Activated CD8-positive, alpha-beta T cell treated with anti-CD3 and anti-CD28 coated beads for 36 hours (primary cell): ENCODE measurements at places on chromosomes 12 and 14. TPM values are rescaled to one million over a fixed set of nuclear protein-coding genes. Genes with fewer than 3 reads are reported as not detected.

Gene FAM181A
- not detected for total RNA-seq

Gene RPS6KL1
- total RNA-seq: 5.1 TPM

Gene POTEG
- not detected for total RNA-seq

Gene HCAR3
- not detected for total RNA-seq

Gene RBM23
- total RNA-seq: 46.9 TPM

Gene GPR68
- 14.0 TPM for total RNA-seq

Gene DCAF4
- 19.4 TPM for total RNA-seq

Gene TEX52
- 0.29 TPM for total RNA-seq

Gene SIX6
- not detected for total RNA-seq

Gene SPRYD4
- total RNA-seq: 3.3 TPM

DNA sequence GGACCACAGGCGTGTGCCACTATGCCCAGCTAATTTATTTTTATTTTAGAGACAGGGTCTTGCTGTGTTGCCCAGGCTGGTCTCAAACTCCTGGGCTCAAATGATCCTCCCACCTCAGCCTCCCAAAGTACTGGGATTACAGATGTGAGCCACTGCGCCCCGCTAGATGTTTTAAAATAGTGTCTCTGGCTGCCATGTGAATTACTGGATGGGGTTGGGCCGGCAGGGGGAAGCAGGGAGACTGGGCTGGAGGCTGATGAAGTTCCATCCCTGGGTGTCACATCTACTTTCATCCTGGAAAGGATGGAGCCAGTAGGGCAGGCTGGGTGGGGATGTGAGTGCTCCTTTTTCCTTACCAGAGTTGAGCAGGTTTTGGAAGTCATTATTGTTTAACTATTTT, 46.1 kb downstream of the DNAH10 start:
- no peak for DNase-seq

GRCh38 chr12:81542065-81543010, 216.8 kb downstream of the PPFIA2 start:
- no peak for DNase-seq

DNA sequence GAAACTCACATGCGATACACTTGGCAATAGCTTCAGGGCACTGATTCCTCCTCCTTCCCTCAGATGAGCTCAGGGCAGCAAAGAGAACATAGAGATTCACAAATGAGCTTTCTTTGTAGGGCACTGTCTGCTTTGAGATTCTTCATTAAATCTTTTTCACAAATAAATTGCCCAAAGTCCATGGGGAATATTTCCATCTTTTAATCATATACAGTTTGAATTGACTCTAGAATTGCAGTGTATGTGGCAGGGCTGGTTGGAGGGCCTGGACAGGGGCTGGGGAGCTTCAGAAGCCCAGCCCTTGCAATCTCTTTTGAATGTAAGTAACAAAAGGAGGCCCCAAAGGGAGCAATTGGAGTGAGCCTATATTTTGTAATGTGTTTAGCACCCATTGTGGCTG, 197.5 kb downstream of the NOVA1 start:
- no peak for DNase-seq

DNA sequence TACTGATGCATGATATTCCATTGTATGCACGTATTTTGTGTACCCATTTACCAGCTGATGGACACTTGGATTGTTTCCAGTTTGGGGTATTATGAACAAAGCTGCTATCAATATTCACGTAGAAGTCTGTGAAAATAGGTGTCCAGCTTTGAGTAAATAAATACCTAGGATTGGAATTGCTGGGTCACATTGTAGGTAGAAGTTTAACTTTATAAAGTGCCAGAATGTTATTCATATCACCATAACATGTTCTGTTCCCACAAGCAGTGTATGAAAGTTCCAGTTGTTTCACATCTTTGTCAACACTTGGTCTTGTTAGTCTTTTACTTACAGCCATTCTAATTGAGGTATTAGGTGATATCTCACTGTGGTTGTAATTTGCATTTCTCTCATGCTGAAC, 108.0 kb upstream of the METAP2 start:
- no peak for DNase-seq

DNA sequence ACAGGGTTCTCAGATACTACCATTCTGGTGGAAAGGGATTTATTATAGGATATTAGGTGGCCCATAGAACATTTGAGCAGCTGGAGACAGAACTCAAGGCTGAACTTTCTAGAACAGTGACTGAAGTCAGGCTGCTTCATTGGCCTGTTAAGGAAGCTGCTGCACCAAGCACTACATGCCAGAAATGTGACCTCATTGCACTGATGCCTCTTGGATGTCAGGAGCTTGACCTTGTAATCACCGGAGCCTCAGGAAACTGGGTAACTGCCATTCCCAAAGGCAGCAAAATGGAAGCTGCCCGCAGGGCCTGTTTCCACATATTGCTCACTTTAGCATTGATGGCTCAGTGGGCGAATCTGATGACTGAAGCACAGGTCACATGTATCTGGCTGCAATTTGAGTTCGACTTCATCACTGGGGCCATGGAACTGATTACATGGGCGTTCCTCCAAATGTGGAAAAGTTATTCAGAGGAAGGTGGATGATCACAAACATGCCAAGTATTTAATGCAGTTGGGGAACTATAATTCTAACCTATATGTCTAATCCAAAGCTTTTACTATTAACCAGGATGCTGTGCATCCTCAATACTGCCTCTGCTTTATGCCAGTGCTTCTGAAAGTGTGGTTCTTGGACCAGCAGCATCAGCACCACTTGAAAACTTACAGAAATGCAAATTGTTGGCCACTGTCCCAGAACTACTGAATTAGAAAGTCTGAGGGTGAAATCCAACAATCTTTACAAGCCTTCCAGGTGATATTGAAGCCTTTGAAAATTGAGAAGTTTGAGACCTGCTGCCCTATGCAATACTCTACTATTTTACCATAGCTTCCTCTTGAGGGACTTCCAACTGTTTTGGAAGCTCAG, 337.2 kb upstream of the NAV3 start:
- no peak for DNase-seq

DNA sequence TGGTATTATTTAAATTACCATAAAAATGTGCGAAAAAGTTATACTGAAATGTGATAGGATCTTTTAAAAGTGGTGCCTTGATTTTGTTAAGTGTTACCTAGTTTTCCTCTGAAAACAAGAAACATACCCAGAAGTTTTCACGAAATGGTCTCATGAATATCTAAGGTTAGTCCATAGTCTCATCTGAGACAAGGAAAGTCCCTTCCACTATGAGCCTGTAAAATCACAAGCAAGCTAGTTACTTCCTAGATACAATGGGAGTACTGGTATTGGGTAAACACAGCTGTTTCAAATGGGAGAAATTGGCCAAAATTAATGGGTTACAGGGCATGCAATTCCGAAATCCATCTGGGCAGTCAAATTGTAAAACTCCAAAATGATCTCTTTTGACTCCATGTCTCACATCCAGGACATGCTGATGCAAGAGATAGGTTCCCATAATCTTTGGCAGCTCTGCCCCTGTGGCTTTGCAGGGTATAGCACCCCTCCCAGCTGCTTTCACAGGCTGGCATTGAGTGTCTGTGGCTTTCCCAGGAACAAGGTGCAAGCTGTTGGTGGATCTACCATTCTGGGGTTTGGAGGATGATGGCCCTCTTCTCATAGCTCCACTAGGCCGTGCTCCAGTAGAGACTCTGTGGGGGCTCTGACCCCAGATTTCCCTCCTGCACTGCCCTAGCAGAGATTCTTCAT, 271.4 kb downstream of the NAV3 start:
- no peak for DNase-seq

GRCh38 chr12:95318071-95318545, 100.5 kb downstream of the VEZT start:
- DNase-seq: no peak
